ENCODE measurements at places on chromosomes 2 and 18. TPM values are rescaled to one million over a fixed set of nuclear protein-coding genes. Genes with fewer than 3 reads are reported as not detected.
A peak's percentile ranks its signal among the peaks of the same experiment; 100 is the strongest.

- peaks cover 22% of the 10 kb centered on the region for H3K4me1 ChIP-seq
- DNase-seq, result peak; percentile 88
- H3K4me3 ChIP-seq, result no peak overlapping the region
- H3K27ac ChIP-seq, result peak overlapping the region; percentile 90
- no peaks in the 10 kb centered on the region for H3K27me3 ChIP-seq
Measured at GRCh38 chr2:237156031-237156856, 70.6 kb downstream of the COPS8 start.

DNA sequence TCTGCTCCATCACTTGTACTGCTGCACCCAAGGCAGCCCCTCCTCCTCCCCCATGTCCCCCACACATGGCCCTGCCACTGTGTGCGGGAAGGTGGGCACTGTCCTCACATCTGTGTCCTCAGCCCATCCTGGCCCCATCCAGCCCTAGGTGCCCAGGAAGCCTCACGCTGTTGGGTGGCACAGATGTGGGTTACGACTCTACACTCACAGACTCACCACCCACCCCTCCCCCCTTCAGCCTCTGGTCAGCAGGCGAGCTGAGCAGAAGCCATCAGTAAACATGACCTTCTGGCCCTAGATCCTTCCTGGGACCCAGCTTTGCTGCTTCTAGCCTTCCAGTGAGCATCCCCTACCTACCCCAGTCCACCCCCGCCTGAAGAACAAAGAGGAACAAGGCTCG is 43.0 kb downstream of the ADCY3 start:
- H3K4me1 ChIP-seq, result peaks cover 40% of the 10 kb centered on the region
- H3K27me3 ChIP-seq, result no peaks in the 10 kb centered on the region
- no peaks in the 10 kb centered on the region for H3K36me3 ChIP-seq
- H3K27ac ChIP-seq, result no peak overlapping the region
- no peak for DNase-seq

DNA sequence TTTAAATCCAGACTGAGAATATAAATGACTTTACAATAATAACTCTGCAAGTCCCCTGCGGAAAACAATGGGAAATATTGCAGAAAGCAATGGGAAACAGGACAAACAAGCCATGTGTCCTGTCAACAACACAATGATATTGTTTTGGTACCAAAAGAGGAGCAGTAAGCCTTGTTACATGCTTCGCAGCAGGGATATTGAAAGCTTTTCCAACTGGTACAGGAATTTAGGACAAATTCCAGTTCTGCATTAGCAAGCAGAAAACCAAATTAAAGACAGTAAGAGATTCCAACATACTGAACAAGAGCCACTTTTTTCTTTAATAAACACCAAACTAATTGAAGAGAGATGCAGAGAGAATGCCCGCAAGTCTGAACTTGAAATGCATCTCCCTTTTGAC is 30.0 kb downstream of the FRZB start:
- H3K27me3 ChIP-seq, result no peaks in the 10 kb centered on the region
- no peak for DNase-seq
- H3K36me3 ChIP-seq, result no peaks in the 10 kb centered on the region

GRCh38 chr2:112996635-112997034 is 8.6 kb upstream of the IL36A start:
- H3K4me3 ChIP-seq, result no peak overlapping the region
- no peaks in the 10 kb centered on the region for H3K27me3 ChIP-seq
- no peak for DNase-seq
- H3K36me3 ChIP-seq, result no peaks in the 10 kb centered on the region
- no peaks in the 10 kb centered on the region for H3K4me1 ChIP-seq
- no peak overlapping the region for H3K27ac ChIP-seq

TUBA3D gene
- not detected for total RNA-seq

- no peaks in the 10 kb centered on the region for H3K36me3 ChIP-seq
- peaks cover 17% of the 10 kb centered on the region for H3K4me1 ChIP-seq
- H3K27ac ChIP-seq, result no peak overlapping the region
- no peaks in the 10 kb centered on the region for H3K27me3 ChIP-seq
Measured at GRCh38 chr2:11366326-11366741, 21.9 kb upstream of the ROCK2 start.

OR6B2 gene
- not detected for total RNA-seq

PARD6G gene
- total RNA-seq, result 85.3 TPM

OSR1 gene
- total RNA-seq, result 3.6 TPM

MPP4 gene
- total RNA-seq, result not detected

GRCh38 chr2:178523596-178524134 is 43.4 kb downstream of the PLEKHA3 start:
- H3K27ac ChIP-seq, result peak overlapping the region; percentile 47
- no peaks in the 10 kb centered on the region for H3K27me3 ChIP-seq
- H3K4me3 ChIP-seq, result peak overlapping the region; percentile 57
- DNase-seq, result no peak
- H3K36me3 ChIP-seq, result no peaks in the 10 kb centered on the region
- peaks cover 7% of the 10 kb centered on the region for H3K4me1 ChIP-seq

ABCB11 gene
- total RNA-seq, result 0.21 TPM

DNA sequence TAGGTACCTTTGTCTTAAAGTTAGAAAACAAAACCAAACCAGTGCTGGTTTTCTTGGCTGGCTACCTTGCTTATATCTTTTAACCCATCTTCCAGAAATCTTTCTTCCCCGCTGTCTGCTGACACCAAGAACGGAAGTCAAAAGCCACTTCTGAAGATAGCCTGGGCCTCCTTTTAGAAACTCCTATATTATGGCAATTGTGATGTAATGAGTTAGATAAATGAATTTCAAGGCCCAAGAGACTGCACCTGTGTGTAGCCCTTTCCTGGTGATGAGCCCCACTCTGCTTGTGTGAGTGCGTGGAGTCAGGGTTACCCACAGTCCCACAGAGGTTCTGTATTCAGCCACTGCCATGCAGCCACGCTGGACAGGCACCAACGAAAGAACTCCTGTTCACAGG is 60.7 kb downstream of the ARMC9 start:
- H3K36me3 ChIP-seq, result peaks cover 25% of the 10 kb centered on the region
- no peaks in the 10 kb centered on the region for H3K27me3 ChIP-seq
- no peak overlapping the region for H3K4me3 ChIP-seq
- no peak for DNase-seq

GRCh38 chr18:57220930-57221483 is 74.1 kb downstream of the BOD1L2 start:
- no peak overlapping the region for H3K27ac ChIP-seq
- no peaks in the 10 kb centered on the region for H3K36me3 ChIP-seq
- no peaks in the 10 kb centered on the region for H3K27me3 ChIP-seq
- DNase-seq, result no peak
- no peaks in the 10 kb centered on the region for H3K4me1 ChIP-seq

DNA sequence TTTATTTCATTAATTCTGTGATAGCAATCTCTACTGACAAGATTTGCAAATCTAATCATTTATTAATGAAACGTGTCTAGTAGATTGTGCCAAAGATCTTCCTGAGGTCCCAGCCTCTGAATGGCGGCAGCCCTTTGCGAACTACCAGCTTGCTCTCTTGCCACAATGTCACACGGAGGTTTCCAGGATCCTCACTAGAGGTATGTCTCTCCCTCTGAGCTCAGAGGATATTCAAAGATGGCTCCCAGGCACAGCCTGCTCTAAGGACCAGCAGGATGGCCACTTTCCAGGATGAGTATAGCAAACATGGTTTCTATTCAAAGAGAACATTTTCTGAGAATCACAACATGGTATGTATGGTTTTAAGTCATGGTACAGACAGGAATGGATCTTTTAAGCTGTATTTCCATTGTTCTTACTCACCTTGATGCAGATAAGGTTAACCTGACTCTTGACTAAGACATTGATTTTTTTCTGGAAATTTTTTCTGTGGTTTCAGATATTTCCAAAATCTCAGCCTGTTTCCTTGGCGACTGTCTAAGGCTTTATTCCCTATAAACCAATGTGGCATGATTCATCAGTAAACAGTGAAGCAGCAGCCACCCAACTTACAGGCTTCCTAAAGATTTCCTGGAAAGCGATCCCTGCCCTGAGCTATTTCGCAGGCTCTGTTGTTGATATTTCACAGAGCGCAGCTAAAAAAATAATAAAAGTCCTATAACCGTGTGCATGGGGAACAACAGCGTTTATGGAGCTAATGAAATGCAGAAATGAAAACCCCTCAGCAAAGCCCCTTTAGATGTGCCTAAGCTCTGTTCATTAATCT is 54.1 kb upstream of the KLF7 start:
- H3K36me3 ChIP-seq, result no peaks in the 10 kb centered on the region
- no peak overlapping the region for H3K4me3 ChIP-seq
- peaks cover 3% of the 10 kb centered on the region for H3K27me3 ChIP-seq

- DNase-seq, result no peak
- H3K4me3 ChIP-seq, result no peak overlapping the region
- H3K27ac ChIP-seq, result no peak overlapping the region
- no peaks in the 10 kb centered on the region for H3K27me3 ChIP-seq
Measured at GRCh38 chr2:18178736-18179349, 300.4 kb downstream of the KCNS3 start.

FBLN7 gene
- total RNA-seq, result 4.4 TPM

OTOF gene
- 0.17 TPM for total RNA-seq

DNA sequence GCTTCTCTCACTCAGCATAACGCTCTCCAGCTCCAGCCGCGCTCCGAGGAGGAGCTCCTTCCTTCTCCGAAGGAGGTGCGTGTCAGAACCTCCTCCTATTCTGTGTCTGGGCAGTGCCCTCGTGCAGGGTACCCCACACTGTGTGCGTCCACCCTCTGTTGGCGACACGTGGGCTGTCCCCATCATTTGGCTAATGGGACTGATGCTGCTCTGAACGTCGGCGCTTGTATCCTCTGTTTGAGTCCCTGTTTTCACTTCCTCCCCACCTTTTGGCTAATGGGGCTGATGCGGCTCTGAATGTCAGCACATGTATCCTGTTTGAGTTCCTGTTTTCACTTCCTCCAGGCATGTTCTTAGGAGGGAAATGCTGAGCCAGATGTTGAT is 22.2 kb downstream of the KCNG2 start:
- H3K4me3 ChIP-seq, result no peak overlapping the region
- DNase-seq, result no peak
- no peaks in the 10 kb centered on the region for H3K36me3 ChIP-seq
- H3K4me1 ChIP-seq, result no peaks in the 10 kb centered on the region
- H3K27me3 ChIP-seq, result peaks cover 18% of the 10 kb centered on the region
- H3K27ac ChIP-seq, result no peak overlapping the region

DNA sequence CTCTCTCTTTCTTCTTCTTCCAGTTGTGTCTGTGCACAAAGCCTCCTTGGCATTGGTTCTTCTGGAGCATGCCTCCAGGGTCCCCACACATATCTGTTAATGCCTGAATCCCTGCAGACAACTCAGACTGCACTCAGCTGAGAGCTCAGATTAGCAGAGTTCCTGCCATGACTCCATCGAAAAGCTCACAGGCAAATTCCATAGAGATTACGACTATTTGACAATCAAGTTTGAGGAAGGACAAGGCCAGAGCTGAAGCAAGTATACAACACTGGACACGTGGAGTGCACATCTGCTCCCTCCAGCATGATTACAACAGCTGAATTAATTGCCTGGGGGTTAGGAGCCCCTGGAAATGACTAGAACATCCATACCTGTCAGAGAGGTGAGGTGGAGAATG is 190.7 kb downstream of the INSIG2 start:
- H3K36me3 ChIP-seq, result no peaks in the 10 kb centered on the region
- no peaks in the 10 kb centered on the region for H3K4me1 ChIP-seq
- no peak for DNase-seq
- no peak overlapping the region for H3K4me3 ChIP-seq
- no peak overlapping the region for H3K27ac ChIP-seq

- peak; percentile 83 for DNase-seq
- no peak overlapping the region for H3K4me3 ChIP-seq
- peaks cover 3% of the 10 kb centered on the region for H3K27me3 ChIP-seq
- no peaks in the 10 kb centered on the region for H3K36me3 ChIP-seq
Measured at GRCh38 chr2:205763708-205764211, 81.5 kb downstream of the NRP2 start.

GRCh38 chr2:25190536-25190935 is 22.2 kb upstream of the POMC start:
- H3K27ac ChIP-seq, result no peak overlapping the region
- no peaks in the 10 kb centered on the region for H3K4me1 ChIP-seq
- no peak overlapping the region for H3K4me3 ChIP-seq
- H3K36me3 ChIP-seq, result no peaks in the 10 kb centered on the region
- no peak for DNase-seq

- H3K36me3 ChIP-seq, result no peaks in the 10 kb centered on the region
- H3K4me1 ChIP-seq, result peaks cover 44% of the 10 kb centered on the region
- no peak for DNase-seq
- H3K4me3 ChIP-seq, result no peak overlapping the region
- no peak overlapping the region for H3K27ac ChIP-seq
- H3K27me3 ChIP-seq, result no peaks in the 10 kb centered on the region
Measured at GRCh38 chr2:64225491-64225890, 81.3 kb upstream of the PELI1 start.

TRABD2A gene
- 0.68 TPM for total RNA-seq

DNA sequence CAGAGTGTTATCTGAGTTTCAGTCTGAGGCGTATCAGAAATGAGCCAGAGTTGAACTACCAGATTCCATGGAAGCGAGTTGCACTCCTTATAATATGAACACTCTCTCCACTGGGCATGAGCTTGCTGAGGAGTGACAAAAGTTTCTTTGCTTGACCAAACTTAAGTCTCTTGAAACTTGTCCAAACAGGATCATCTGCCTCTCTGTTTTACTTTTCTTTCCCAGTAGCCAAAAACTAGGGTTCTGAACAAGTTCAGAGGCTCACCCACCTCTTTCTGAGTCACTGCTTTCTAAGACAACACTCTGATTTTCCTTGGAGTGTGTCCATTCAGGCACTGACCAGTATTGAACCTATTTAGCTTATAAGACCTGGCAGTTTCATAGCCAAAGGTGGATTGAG is 233.2 kb upstream of the TCF4 start:
- H3K27ac ChIP-seq, result no peak overlapping the region
- H3K4me1 ChIP-seq, result no peaks in the 10 kb centered on the region
- DNase-seq, result no peak
- no peaks in the 10 kb centered on the region for H3K27me3 ChIP-seq

GRCh38 chr18:63083020-63083531 is 236.5 kb downstream of the BCL2 start:
- H3K36me3 ChIP-seq, result no peaks in the 10 kb centered on the region
- no peak for DNase-seq
- H3K27me3 ChIP-seq, result no peaks in the 10 kb centered on the region
- peaks cover under 1% of the 10 kb centered on the region for H3K4me1 ChIP-seq
- no peak overlapping the region for H3K27ac ChIP-seq

CFLAR gene
- 250 TPM for total RNA-seq

DNA sequence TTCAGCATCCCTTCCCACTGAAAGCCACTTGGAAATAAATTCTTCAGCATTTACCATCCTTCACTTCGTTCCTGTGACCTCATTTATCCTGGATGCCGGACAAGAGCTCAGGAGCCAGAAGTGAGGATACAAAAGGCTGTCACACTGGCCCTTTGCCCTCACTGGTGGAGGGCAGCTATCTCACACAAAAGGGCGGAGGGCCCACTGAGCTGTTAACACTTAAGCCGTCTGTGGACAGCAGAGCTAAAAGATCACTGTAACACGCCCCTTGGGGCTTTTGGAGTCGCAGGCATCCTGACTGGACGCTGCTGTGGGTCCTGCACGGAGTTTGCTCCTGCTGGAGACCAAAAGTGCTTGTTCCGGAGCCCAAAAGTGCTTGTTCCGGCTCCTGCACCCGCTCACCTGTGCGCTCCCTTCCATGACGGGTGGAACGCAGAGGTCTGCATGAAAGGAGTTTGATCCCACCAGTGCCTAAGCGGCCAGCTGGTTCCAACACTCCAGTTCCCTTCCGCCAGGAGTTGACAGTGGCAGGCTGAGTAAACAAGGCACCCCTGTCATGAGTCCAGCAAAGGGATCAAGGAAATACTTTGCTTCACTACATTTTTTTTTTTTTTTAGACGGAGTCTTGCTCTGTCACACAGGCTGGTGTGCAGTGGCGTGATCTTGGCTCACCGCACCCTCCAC is 572.0 kb upstream of the LINC00305 start:
- no peaks in the 10 kb centered on the region for H3K36me3 ChIP-seq
- H3K4me3 ChIP-seq, result no peak overlapping the region
- no peak overlapping the region for H3K27ac ChIP-seq
- peak; percentile 78 for DNase-seq
- H3K4me1 ChIP-seq, result no peaks in the 10 kb centered on the region

Measured in suprapubic skin (tissue), 4 donors.